Renal pelvis (tissue), 12 donors: ENCODE measurements at places on chromosomes 16 and 17.
A peak's percentile ranks its signal among the peaks of the same experiment; 100 is the strongest.

GRCh38 chr16:58488531-58488930 lies 11.4 kb upstream of the NDRG4 start:
- DNase-seq, result no peak

GRCh38 chr17:49022391-49022941 lies 25.3 kb downstream of the IGF2BP1 start:
- peak; percentile 81 for DNase-seq

DNA sequence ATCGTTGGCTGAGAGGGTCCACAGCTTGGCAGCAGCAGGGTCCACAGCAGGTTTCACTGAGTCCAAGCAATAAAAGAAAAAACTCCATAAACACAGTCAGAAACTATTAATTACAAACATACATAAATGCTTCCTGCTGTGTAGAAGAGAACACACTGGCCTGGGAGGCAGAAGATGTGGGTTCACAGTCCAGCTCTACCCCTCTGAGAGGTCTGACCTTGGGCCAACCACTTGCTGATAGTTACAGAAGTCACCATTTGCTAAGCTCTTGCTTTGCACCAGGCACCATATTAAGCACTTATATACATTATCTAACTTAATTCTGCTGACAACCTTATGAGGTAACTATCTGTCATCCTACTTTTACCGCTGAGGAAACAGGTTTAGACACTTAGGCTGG lies 14.7 kb downstream of the CIAPIN1 start:
- no peak for DNase-seq

DNA sequence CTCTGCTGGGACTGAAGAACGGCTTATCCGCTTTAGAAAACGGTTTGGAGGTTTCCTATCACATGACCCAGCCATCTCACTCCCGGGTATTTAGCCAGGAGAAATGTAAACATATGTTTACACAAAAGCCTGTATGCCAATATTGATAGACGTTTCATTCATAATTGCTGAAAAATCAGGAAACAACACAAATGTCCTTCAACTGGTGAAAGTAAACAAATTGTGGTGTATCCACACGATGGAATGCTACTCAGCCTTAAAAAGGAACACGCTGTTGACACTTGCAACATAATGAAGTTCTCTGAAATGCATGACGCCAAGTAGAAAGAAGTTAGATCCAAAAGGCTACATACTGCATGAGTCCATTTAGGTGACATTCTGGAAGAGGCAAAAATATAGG lies 157.6 kb downstream of the SLC39A11 start:
- DNase-seq, result no peak

GRCh38 chr17:14552306-14552705 lies 251.4 kb downstream of the HS3ST3B1 start:
- DNase-seq, result no peak

- no peak for DNase-seq
These were observed 14.5 kb upstream of the GPRC5C start for GRCh38 chr17:74417178-74418045.

- no peak for DNase-seq
These were observed 11.5 kb downstream of the UBE2G1 start for GRCh38 chr17:4354862-4355514.

DNA sequence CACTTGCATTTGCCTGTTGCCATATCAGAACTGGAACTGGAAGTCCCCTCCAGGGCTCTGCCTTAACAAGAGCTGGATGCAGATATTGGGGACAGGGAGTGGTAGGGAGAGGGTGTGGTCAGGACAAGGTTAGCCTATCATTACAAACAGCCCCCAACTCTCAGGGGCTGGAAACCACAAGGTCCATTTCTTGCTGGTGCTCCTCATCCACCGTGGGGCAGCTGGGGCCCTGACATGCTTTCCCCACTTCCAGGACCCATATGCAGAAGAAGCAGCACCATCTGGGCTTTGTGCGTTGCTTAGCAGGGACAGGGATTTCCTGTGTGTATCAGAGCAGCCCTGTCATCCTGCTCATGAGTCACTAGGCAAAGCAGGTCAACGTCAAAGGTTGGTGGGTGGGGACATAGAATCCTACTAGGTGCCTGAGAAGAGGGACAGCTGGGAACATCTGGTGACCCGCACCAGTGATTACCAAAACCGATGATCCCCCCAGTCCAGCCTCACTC lies 26.9 kb downstream of the RGS9 start:
- DNase-seq, result no peak

DNA sequence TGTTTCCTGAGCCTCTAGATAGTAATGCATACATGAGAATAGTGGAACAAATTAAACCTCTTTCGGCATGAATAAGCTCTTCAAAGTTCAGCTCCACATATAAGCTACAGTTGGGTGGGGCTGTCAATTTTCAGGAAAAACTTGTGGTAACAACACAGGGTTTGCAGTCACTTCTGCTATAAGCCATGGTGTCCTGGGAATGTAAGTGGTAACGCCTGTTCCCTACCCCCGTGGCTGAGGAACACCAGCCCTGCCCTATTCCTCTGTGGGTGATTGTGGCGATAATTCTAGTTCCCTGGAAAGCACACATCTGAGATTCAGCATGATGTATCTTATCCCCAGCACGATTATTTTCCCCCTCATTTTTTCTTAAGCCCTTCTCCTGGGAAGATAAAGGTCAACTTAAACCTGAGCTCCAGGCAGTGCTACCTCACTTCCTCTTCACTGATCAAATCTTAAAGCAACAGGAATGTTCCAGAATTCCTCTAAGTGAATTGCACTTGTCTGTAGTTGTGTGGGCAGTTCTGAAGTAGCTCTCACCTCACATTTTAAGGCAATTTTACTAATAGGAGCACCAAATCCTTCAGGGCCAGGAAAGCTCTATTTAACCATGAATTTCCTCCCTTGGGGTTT lies 500.7 kb upstream of the HSBP1 start:
- DNase-seq, result no peak

DNA sequence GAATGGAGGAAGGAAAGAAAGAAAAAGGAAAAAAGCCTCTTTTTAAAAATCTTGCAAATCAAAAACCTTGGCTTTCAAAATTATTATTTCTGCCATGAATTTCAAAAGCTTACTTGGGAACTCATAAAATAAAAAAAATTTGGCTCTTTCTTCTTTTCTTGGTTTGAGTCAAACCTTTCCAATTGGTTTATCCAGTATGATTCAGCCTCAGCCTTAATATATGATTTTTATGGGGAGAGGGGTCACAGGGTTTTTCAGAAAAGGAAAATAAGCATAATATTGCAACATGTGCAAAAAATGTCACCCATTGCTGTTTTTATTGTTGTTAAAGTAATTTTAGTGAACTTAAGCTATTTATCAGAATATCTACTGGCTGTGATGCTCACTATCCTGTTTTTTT lies 31.2 kb upstream of the HAPSTR1 start:
- no peak for DNase-seq

GRCh38 chr17:40850293-40850972 lies 16.6 kb downstream of the KRT12 start:
- DNase-seq, result no peak

- no peak for DNase-seq
These were observed 31.9 kb downstream of the BAIAP2 start for GRCh38 chr17:81066771-81067315.

- DNase-seq, result peak; percentile 72
These were observed 18.8 kb upstream of the GAA start for GRCh38 chr17:80082403-80083135.

DNA sequence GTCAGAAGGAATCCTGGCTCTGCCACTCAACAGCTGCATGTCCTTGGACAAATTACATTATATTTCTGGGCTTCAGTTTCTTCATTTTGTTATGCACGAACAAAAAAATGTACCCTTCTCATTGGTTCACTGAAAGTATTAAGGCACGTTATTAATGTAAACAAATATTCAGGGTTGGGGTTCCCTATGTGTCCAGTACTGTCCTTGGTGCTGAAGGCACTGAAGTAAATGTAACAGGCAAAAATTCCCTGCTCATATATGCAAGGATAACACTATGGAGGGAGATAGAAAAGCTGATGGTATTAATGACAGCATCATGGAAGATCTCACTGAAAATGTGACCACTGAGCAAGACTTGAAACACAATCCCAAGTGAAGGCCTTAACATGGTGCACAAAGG lies 386.6 kb downstream of the XYLT1 start:
- DNase-seq, result no peak

GRCh38 chr16:54317101-54317611 lies 30.6 kb upstream of the IRX3 start:
- no peak for DNase-seq

GRCh38 chr16:81912395-81912794 lies 98.9 kb downstream of the SDR42E1 start:
- no peak for DNase-seq

GRCh38 chr17:77402159-77402731 lies 261.5 kb downstream of the SEC14L1 start:
- DNase-seq, result no peak

DNA sequence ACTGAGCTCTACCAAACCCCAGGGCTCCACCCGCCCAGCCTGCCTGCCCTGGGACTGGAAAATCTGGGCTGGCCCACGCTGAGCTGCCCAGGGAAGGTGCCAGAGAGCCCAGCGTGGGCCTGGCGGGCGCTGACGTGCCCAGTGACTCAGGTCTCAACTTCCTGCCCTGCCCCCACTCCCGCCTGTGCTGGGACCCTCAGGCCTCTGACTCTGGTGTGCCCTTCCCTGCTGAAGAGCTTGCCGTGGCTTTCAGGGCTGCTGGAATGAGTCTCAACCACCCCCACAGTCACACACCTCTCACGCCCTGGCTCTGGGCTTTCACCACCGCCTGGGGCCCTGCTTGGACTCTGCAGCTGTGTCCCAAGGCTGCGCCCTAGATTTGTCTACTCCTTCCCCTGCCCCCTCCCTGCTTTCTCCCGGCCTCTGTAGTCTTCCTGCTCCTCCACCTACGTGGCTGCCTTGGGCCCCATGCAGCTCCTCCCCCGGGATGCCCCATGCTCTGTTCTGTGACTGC lies 10.4 kb downstream of the LLGL1 start:
- no peak for DNase-seq

GRCh38 chr17:62706598-62707424 lies 79.3 kb downstream of the MRC2 start:
- no peak for DNase-seq

DNA sequence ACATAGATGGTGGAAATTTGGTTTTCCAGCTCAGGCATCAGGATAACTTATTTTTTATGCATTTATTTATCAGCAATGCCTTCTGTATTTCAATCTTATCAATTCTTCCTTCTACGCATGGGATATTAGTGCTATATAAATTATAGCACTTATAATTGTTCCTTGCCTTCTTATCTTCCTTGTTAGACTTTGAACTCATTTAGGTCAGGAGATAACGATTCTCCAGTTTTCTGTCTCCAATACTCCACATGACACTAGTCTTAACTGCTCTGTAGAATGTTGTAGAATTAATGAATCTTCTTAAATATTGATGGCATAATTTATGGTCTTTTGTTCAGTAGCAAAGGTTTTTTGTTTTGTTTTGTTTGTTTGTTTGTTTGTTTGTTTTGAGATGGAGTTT lies 10.7 kb upstream of the BCO1 start:
- no peak for DNase-seq

DNA sequence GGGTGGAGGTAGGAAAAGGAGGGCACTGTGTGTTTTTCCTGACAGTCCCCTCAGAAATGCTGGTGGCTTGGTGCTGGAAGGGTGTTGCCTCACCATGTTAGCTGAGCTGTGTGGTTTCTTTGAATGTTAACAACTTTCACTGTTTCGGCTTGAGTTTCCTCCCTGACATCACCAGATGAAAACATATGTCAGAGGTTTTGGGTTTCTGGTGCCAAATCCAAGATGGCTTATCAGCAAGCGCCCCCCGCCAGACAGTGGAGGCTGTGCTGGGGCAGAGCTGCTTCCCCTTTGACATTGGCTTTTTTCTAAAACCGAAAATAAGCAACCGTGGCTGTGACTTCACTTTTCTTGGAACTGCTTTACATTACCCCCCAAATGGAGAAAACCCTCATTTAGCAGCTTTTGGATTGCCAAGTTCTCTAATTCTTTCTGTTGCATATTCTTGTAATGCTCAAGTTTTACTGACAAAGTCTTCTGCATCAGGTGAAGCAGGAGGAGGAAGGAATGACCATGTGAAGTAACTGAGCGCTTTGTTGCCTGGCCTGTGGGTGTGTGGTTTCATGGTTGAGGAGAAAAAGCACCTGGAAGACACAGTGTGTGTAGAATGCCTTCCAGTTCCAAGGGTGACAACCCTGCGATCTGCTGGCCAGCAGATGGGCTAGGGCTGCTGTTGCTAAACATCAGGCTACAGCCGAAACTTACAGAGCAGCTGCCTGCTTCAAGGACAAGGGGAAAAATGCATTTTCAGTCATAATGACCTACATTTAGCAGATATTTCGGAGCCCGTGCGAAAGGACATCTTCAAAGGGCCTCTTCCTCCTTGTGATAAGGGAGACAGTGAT lies 9.7 kb downstream of the RMI2 start:
- DNase-seq, result no peak

DNA sequence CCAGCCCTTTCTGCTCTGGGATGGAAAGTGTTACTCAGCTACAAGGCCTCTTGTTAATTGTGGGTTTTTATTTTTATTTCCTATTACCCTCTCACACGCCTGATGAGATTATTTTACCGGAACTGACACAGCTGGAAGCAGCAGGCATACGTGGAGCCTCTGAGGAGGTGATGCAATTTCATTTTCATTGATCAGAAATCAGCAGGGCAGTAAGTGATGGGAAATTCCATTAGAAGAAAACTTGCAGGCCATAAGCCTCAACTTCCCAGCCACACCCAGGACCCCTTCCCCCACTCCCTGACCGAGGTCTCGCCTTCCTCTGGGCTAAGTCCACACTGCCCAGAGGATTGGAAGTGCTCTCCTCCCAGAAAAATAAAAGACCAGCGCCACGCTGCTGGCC lies 69.7 kb downstream of the ZFHX3 start:
- no peak for DNase-seq

DNA sequence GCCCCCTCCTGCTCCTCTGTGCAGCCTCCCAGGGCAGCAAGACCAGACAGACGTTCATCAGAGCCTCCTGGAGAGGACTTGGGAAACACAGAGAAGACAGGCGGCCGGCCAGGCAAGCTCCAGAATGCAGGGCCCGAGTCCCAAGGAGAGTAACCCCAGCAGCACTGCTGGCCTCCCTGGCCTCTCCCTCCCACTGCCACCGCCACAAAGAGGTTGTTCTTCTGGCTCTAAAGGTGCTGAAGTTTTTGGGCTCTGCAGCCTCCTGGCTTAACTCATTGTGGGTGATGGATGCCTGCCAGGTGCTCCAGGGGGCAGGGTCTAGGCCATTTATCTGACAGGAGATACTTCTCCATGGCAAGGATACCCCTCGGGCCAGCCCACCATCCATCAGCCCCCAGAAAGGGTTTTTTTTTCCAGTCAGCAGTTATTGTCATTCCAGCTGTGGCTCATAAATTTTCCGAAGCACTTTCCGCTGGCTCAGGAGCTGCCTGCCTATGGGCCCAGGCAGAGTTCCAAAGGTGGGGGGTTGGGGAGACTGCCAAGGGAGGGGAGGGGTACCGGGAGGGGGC lies 32.0 kb upstream of the MRPS23 start:
- no peak for DNase-seq

- no peak for DNase-seq
These were observed 68.9 kb downstream of the KCNJ2 start for GRCh38 chr17:70238228-70238627.

GRCh38 chr16:66920924-66921680 lies 2.4 kb upstream of the CDH16 start:
- no peak for DNase-seq

- DNase-seq, result no peak
These were observed 47.9 kb downstream of the LYRM1 start for GRCh38 chr16:20948444-20948843.

GRCh38 chr16:15482068-15482747 lies 47.8 kb downstream of the BMERB1 start:
- DNase-seq, result no peak

GRCh38 chr16:12458591-12459358 lies 344.9 kb downstream of the CPPED1 start:
- no peak for DNase-seq

- DNase-seq, result no peak
These were observed 1.8 kb upstream of the ADAT1 start for GRCh38 chr16:75624921-75625334.
